Osteoblast (primary cell): ENCODE measurements at places on chromosomes 7 and 10. TPM values are rescaled to one million over a fixed set of nuclear protein-coding genes. Genes with fewer than 3 reads are reported as not detected.

BLNK gene
- total RNA-seq, result under 0.01 and 0.36 TPM in 2 replicates

MUC3A gene
- not detected in 2 replicates for total RNA-seq

C10orf90 gene
- 0.59 and 0.72 TPM in 2 replicates for total RNA-seq

DLD gene
- 53.6 and 55.4 TPM in 2 replicates for total RNA-seq

NPC1L1 gene
- total RNA-seq, result not detected in 2 replicates

CUL2 gene
- total RNA-seq, result 29.0 and 32.7 TPM in 2 replicates

SPDYE2 gene
- not detected in 2 replicates for total RNA-seq

AKR1C1 gene
- total RNA-seq, result 108 and 140 TPM in 2 replicates

ERCC6 gene
- 52.7 and 54.3 TPM in 2 replicates for total RNA-seq
